ENCODE measurements at places on chromosomes 5 and 9.

DNA sequence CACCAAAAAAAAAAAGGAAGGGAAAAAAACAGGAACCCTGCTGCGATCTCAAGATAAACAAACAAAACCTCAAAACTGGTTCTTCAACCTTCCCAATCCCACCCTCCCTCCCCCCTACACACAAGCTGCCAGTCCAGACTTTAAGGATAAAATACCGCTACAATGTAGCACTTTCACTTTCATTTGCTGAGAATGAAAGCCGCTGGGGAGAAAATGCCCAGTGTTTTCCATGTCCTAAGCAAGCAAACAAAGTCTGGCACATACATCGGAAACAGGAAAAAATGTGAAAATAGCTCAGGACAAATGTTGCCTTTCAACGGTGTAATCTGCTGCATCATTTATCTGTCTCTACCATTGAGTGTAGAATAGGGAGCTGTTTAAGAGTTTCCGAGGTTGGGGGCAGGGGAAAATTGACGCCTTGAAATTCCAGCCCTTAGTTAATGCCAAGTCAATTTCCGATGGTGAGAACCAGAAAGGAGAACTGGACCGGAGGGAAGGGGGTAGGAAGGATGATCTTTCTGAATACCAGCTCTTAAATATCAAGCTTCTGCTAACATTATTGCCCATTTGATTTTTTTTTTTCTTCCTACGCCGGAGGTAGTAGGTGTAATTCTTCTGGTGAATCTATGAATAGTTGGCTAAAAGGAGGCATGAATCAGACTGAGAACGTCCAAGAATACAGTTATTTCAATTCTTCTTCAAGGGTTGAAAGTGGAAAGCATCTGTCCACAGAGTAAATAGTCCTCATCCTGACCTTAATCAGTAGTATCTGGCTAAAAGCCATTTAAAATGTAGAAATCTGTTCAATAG is 1.2 kb upstream of the ADAMTS6 start:
- no peak for DNase-seq

DNA sequence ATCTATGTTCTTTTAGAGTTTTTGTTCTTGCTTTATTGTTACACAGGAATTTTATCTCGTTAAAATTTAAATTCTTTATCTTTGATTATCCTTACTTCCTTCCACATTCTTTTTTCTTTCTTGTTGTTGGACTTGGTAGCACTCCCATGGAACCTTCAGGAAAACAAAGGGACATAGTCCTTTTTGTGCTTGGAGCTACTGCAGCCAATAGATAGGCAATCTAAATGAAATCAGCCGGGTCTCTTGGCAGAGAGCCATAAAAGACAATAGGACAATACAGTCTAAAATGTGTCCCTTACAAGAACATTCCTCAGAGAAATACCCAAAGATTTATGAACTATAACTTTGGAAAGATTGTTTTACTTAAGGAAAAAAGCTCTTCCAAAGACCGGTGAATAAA is 548.1 kb upstream of the C9orf72 start:
- no peak for DNase-seq

DNA sequence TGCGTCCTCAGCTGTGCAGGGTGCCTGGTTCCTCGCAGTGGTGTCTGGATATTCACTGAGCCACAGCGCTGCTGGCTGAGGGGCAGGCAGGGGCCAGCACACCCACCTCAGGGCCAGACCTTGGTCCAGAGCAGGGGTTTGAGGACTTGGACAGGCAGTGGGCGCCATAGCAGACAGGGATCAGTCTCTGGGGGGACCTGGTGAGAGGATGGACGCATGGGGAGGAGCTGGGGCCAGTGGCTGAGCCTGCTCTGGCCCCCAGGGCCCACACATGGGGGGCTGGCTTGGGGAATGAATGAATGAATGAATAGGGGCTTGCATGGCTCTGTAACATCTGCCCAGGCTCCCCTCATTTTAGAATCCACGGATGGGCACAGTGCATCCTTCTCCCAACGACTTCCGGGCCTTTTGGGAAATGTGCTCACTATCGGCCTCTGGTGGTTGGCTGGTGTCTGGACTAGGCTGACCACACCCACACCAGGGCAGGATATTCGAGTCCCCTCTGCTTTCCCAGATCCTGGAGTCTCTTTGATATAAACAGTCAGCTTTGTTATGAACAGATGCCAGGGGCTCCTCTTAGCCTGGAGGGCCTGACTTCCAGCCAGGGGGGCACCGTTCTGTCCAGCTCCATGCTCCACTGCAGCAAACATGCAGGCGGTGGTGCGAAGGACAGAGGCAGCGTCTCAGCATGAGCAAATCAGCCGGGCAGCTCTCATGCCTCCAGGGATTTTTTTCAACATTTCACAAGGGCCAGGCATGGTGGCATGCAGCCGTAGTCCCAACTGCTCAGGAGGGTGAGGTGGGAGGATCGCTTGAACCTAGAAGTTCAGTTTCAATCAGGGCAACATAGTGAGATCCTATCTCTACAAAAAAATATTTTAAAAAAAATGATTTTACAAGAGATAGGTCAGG is 62.6 kb downstream of the NEK6 start:
- DNase-seq = no peak

GRCh38 chr5:60232036-60232795 is 338.7 kb upstream of the PDE4D start:
- no peak for DNase-seq

DNA sequence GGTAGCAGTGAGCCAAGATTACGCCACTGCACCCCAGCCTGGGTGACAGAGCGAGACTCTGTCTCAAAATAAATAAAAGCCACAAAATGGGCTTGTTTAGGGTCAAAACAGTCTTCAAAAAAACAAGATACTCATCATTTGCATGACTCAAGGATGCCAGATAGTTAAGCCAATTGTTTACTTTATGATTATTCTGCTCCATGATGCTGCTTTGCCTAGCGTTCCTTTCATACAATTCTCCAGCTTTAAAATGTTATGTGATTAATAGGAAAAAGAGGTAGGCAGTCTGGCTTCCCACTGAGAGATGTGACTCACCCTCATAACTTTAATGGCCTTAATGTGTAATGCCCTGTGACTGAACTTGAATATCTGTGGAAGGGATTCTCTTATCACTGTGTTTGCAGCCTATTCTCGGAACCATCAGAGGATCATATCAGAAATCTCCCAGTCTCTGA is 364.6 kb upstream of the TRPC7 start:
- no peak for DNase-seq

DNA sequence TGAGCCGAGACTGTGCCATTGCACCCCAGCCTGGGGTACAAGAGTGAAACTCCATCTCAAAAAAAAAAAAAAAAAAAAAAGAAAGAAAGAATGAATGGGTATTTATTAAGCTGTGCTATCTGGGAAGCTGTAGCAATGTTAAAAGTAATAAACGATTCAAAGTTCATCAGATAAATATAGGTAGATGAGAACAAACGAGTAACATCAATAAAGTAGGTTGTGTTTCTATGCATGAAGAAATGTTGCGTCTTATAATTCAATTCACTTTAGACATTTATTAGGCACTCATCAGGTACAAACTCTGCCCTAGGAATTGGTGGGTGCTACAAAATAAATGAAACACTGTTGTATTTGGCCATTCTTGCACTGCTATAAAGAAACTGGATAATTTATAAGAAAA is 36.8 kb downstream of the C9orf57 start:
- DNase-seq = no peak

- DNase-seq = no peak
Observed at GRCh38 chr9:29211580-29212396, 1638.5 kb upstream of the C9orf72 start.

DNA sequence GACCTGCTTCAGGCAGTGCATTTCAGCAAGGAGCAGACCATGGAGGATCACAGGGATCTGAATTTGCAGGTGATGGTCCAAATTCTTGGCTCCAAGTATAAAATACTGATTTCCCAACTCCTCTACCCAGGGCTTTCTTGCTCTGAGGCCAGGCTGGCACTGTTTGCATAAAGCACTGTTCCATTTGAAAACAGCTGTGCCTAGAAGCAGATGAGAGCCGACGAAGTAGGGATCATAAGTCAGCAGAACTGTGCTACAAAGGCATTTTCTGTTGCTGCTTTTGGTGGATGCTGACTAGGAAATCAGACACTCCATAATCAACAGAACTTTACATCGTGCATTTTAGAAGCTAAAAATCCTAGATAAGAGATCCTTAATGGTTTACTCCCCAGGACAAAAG is 126.4 kb downstream of the MAT2B start:
- no peak for DNase-seq

- no peak for DNase-seq
Observed at GRCh38 chr5:115838885-115839518, 2.4 kb downstream of the ATG12 start.

DNA sequence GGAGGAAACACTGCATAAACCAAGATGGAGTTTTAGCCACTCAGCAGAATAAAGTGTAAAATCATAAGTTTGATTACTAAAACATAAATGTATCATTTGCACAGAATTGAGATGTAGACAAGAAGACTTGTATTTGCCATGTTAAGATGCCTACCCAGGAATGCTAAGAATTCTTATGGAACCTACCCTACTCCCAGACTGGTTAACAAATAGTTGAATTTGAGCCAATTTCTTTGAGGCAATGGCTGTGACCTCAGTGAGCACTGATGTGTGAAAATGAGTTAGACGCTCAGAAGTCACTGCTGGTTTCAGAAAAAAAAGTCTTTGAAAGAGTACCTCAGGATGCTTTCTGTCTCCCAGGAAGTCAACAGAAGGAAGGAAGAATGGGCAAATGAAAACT is 95.6 kb downstream of the ESM1 start:
- DNase-seq = no peak

GRCh38 chr9:2963307-2963706 is 119.4 kb upstream of the PUM3 start:
- no peak for DNase-seq

- no peak for DNase-seq
Observed at GRCh38 chr5:5424736-5425135, 2.3 kb downstream of the ICE1 start.

- DNase-seq = no peak
Observed at GRCh38 chr5:56669534-56670483, 145.5 kb upstream of the MAP3K1 start.

GRCh38 chr5:89268460-89268859 is 385.5 kb upstream of the MEF2C start:
- DNase-seq = no peak

GRCh38 chr5:122842016-122842580 is 3.3 kb upstream of the SNX24 start:
- DNase-seq = no peak
